ENCODE measurements at places on chromosomes 12 and 14.

DNA sequence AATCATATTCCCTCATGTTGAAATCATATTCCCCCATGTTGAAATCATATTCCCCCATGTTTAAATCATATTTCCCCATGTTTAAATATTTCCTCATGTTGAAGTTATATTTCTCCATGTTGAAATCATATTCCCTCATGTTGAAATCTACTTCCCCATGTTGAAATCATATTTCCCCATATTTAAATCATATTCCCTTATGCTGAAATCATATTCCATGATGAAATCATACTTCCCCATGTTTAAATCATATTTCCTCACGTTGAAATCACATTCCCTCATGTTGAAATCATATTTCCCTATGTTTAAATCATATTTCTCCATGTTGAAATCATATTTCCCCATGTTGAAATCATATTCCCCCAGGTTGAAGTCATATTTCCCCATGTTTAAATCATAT, 34.6 kb upstream of the ADGRD1 start:
- no peak for DNase-seq

DNA sequence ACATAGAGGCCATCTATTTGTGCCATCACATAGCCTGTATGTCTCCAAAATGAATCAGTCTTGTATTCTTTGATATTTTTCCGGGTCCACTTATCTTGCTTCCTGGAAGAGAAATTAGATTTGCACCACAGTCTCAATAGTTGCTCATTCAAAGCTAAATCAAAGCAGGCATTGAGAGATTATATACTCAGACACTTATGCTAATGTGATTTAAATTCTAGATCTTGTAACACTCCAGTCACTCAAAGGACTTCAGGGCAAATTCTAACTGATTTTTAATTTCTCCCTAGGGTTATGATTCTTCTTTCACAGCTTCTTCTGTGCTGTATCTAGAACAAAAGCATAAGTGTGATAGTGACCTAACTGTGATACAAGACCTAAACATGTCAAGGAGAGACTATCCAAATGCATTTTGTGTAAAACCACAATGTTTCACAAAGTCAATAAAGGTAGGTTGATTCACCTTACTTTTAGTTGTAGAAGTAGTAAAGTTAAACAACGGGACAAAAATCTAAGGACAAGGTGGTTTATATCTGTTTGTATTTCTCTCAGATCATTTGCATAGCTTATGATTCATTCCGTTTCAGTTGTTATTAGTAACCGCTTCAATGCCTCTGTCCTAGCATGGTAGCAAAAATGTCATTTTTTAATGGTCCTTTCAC, 26.8 kb downstream of the PLBD1 start:
- DNase-seq = no peak

DNA sequence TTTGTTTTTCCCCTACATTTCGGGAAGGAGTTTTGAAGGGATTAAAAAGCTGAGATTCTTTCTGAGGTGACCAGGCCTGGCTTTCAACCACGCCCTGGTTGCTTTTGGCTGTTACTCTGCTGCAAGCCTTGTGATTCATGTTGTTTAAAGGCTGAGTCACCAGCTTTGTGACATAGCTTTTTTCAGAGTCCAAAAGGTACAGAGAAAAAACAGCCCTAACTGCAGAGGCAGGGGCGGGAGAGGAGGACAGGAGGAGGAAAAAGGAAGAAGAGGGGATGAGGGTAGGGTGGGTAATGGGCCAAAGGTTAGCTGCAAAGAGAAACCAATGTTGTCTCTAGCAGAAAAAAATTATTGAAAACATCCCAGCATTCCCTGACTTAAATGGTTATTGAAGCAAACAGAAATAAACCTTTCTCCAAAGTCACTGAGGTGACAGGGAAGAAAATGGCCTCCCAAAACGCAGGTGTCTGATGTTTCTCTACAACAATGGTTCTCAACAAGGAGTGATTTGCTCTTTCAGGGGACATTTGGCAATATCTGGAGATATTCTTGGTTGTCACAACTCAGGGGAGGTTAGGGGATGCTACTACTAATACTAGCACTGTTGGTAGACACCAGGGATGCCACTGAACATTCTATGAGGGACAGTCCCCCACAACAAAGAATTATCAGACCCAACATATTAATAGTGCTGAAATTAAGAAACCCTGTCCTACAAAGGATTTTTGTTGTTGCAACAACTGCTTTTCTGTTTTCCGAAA, 2.1 kb upstream of the UBC start:
- no peak for DNase-seq

DNA sequence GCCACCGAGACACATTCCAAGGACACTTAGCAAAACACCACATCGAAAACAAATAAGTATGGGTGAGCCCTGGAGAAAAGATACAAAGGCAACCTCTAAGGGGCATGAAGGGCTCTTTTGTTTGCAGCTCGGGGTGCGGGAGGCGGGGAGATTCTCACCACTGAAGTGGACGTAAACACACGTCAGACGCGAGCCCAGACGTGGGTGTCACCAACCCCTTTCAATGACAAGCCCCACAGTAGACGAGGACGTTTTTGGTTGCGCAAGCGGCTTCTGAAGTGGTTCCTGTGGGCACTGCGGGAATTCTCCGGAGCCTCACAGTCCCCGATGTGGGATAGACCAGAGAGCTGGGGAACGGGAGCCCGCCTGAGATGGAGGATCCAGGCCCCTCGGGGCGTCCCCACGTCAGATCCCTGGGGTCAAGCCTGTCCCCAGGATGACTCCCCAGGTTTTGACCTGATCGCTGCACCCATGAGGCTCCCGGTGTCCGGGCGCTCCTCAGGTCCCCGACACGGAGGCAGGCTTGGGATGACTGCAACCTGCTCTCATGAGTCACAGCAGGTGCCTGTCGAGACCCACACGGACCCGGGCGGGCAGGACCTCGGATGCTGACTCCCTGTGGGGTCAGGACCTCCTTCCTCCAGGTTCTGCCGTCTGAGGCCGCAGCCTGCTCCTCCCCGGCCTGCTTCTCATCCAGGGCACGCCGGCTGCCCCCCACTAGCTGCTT, 20.3 kb upstream of the ADGRD1 start:
- DNase-seq = no peak

- no peak for DNase-seq
Measured at GRCh38 chr12:24360057-24360456, 410.6 kb upstream of the SOX5 start.

DNA sequence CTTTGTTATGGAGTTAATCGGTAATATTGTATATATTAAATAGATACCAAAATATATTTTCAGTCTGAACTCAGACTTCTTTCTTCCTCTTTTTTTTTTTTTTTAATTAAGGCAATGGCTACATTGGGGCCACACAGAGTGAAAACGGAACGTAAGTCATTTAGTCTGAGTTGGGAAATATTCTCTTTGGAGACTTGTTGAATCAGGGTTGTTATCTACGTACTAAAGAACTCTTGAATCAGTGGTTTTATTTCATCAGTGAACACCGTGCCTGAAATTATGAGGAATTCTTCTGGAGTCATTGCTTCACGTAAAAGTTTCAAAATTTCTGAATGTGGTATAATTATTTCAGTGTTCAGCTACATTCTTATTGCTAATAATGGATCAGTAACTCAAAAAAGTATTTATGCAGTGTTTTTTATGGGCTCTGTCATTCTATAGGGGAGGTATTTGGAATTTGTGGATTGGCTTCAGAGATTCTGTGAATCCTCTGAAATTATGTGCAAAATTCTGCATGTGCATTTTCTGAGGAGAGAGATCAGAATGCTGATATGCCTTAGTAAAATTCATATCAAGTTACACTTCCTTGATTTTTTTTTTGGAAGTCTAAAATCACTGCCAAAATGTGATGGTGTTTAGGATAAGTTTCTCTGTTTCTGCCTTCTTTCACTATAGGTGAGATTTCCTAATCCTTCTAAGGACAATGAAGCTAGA, 39.6 kb downstream of the BRMS1L start:
- DNase-seq = no peak

GRCh38 chr12:97752129-97752528, 289.5 kb downstream of the RMST start:
- DNase-seq = no peak

GRCh38 chr12:66191547-66192126, 2.6 kb downstream of the IRAK3 start:
- DNase-seq = no peak

DNA sequence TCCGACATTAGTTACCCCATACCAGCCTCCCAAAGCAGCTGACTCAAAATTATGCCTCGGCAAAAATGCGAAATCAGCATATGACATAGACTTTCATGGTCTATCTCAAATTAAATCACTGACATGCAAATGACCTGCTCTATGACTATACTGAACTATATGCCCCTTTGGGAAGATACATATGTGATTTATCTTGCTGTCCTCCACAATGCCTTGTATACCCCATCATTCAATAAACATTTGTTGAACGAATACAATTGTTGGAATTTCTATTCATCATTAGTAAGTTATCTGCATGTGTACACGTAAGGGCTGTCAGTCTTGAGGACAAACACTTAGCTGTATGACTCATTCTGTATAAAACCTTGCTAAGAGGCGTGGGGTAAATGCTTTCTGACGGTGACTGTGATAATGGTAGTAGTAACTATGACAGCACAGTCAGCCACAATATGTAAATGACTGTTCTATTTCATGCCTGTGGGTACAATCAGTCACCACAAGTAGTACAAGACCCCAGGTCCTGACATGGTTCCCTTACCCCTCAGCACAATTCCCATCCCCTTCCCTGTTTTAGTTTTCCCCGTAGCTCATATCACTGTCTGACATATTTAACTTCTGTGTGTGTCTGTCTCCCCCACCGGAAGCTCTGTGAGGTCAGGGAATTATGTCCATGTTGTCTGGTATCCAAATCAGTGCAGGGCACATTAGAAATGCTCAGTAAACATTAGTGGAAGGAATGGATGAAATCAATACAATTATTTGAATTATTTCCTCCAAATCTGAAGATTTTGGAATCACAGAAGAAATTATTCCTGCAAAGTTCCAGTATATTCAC, 42.8 kb downstream of the STXBP6 start:
- no peak for DNase-seq

DNA sequence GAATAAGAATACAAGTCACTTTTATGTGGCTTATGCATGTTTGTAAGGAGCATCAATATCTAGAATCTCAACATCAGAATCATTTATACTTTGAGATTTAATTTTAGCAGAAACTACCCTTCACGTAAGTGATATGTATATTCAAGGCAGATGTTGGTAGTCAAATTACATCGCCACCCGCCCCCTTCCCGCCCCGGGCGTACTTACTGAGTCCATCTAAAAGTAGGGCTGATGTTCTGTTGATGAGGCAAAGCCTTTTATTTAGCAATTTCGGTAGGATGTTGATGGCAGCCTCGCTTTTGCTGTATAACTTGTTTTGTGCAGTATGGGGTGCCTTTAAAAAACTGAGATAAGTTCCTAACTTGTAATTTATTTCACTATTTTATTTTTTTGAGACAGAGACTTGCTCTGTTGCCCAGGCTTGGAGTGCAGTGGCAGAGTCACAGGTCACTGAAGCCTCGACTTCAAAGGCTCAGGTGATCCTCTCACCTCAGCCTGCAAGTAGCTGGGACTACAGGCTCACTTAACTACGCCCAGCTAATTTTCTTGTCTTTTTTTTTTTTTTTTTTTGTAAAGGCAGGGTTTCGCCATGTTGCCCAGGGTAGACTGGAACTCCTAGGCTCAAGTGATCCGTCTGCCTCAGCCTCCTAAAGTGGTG, 30.8 kb downstream of the KTN1 start:
- DNase-seq = no peak

DNA sequence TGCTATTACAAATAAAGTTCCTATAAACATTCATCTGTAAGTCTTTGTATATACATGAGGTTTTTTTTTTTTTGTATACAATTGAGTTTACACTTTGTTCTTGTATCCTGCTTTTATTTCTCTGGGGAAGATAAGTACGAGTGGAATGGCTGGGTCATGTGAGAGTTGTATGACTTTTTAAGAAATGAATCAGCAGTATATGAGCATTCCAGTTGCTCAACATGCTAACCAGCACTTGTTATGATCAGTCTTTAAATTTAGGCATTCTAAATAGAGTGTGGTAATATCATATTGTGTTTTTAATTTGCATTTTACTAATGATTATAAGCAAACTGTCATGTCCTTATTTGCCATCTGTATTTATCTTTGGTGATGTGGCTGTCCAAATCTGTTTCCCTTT, 44.7 kb upstream of the AMIGO2 start:
- no peak for DNase-seq

GRCh38 chr12:130875193-130875592, 3.3 kb downstream of the RAN start:
- no peak for DNase-seq

- DNase-seq = no peak
Measured at GRCh38 chr12:96687719-96688118, 198.3 kb downstream of the CFAP54 start.

- no peak for DNase-seq
Measured at GRCh38 chr12:62005615-62006014, 254.6 kb upstream of the USP15 start.

DNA sequence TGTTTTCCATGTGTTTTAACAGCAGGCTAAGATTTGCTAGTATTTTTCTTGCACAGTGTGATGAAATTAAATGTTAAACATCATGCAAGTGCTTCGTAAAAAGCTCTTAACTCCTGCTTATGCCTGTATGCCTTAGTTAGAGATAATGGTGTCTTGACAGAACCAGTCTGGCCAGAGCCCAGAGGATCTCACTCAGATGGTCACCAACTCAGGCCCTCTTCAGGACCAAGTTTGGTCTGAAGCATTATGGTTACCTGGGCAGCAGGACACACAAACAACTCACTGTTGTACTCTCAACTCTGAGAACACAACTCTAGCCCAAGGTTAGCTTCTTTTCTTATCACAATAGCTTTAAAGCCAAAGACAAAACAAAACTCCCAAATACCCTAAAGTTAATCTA, 115.4 kb downstream of the KIF21A start:
- DNase-seq = no peak

GRCh38 chr12:49777800-49778748, 36.7 kb downstream of the TMBIM6 start:
- peak; percentile 70 for DNase-seq

DNA sequence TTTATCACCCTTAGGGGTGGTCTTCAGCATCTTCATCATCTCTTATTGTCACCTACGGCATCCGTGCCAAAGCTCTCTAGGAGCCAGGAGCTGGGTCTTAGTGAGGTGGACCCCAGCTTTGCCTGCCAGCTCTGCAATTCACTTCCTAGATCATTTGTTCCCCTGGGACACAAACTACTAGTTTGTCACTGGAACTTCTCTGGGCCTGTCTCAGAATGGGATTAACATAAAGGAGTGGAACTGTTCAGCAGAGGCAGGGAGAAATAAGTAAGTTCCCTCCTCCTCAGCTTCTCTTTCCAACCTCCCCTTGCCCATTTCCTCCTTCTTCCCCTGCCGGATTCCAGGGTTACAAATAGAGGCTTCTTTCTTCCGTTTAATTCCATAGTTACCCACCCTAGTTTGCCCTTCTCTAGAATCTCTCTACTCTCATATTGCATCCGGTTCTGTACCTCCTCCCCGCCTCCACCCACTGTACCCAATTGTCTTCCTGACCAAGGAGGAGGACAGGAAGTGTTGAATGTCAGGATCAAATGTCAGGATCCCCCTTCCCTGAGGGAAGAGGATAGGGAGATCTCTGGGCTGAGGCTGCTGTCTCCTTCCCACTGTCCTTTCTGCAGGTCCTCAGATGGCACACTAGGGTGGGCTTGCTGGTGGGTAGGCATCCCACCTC, 25.0 kb downstream of the LARP4 start:
- no peak for DNase-seq
